LHCN-M2 (cell line): ENCODE measurements at places on chromosomes 3 and 15. TPM values are rescaled to one million over a fixed set of nuclear protein-coding genes. Genes with fewer than 3 reads are reported as not detected.

DNA sequence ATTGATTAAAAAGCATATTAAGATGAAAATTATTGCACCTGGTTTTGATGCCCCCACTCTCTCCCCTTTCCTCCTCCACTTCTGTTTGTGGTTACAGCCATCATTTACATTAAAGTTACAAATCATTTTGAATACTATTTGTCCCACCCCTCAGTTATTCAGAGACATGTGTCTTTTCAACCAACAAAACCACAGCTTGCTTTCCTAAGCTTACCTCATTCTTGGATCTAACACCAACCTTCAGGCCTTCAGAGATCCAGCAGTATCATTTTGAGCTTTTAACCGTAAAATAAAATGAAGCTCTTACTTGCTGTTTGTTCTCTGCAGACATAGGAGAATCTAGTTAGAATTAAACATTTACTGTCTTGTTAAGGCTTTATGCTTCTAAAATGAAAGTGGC, 4.7 kb downstream of the PXYLP1 start:
- no peak for DNase-seq

GRCh38 chr3:141368062-141368924, at the start of gene ZBTB38:
Gene ZBTB38 (plus strand): TSS chr3:141368504. CDS start chr3:141442389, 73,885 bp downstream.
- DNase-seq = peak; percentile 96

DNA sequence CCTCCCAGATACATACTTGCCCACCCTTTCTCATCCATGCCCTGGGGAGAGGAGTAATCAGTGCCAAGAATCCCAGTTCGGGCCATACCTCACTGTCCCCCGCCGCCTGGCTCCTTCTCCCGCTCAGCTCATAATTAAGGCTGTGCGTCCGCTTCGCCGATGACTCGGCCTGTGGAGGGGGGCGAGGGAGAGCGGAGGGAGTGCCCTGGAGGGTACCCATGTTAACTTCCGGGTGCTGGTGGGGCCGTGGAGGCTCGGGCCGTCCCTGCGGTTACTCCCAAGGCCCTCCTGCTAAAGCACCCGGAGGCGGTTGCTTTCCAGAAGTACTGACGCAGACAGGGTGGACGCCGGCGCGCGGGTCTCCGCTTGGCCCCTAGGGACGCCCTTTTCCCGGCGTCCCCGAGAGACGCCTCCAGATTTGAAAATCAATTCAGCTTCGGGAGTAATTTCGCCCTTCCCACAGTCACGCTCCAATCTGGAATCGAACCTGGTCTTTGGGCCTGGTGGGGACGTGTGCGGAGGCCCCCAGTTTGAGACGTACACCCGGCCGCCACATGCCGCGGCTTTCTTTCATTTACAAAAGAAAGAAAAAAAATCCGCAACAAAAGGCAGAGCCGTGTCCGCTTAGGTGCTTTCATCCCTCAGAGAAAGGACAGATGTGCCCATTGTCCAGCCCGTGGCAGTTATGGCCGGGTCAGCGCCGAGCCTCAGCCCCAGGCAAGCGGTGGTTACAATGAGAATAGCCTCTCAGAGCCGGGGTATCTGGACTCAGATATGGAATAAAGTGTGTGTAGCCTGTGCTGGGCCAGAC, 1.0 kb upstream of the ONECUT1 start:
- DNase-seq = no peak

DNA sequence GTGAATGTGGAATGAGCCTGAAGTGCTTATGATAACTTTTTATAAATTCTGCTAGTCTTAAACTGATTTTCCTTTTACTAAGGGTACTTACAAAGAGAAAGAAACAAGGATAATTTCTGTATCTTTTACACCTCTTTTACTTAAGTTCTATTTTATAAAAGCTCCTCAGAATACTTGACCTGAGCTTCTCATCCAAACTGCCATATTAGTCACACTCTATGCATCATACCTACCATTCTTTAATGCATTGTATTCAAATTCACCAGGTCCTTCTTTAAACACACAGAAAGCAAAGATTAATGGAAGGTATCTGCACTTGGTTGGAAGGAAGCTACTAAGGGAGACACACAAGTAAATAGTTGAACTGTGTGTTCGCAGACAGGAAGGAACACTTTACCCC, 1.6 kb upstream of the TOPAZ1 start:
- no peak for DNase-seq

The LTF gene
- total RNA-seq = 0.06 TPM in 1 of 2 replicates, not detected in the other
